ENCODE measurements at places on chromosomes 5 and 9. TPM values are rescaled to one million over a fixed set of nuclear protein-coding genes. Genes with fewer than 3 reads are reported as not detected.

GHR gene
- total RNA-seq = 0.54 TPM

NUTM2G gene
- not detected for total RNA-seq

CCDC180 gene
- 5.9 TPM for total RNA-seq

TSPAN17 gene
- 19.6 TPM for total RNA-seq

LRRC26 gene
- 3.0 TPM for total RNA-seq

ELOVL7 gene
- total RNA-seq = 16.4 TPM

ERCC6L2 gene
- 46.1 TPM for total RNA-seq

SLC25A25 gene
- 16.5 TPM for total RNA-seq

MAN2A1 gene
- total RNA-seq = 57.3 TPM

ZNF883 gene
- not detected for total RNA-seq

GPR150 gene
- total RNA-seq = 0.21 TPM

IFNE gene
- total RNA-seq = 0.34 TPM

FREM1 gene
- 0.50 TPM for total RNA-seq

SEMA6A gene
- total RNA-seq = 26.3 TPM

CCDC152 gene
- total RNA-seq = not detected

GPR151 gene
- not detected for total RNA-seq

PCA3 gene
- total RNA-seq = not detected

PCDHA1 gene
- 0.07 TPM for total RNA-seq

CARTPT gene
- not detected for total RNA-seq

BTNL3 gene
- 0.14 TPM for total RNA-seq

CLIC3 gene
- total RNA-seq = 4.5 TPM

CDKN2A gene
- total RNA-seq = 46.6 TPM

GCNT4 gene
- 3.0 TPM for total RNA-seq

IFNA21 gene
- total RNA-seq = not detected

UNC5A gene
- 0.14 TPM for total RNA-seq

F2RL2 gene
- total RNA-seq = not detected

ORM1 gene
- 27.5 TPM for total RNA-seq

TMEM252 gene
- total RNA-seq = not detected

ZNF354C gene
- not detected for total RNA-seq

ST8SIA4 gene
- 0.61 TPM for total RNA-seq

ETF1 gene
- total RNA-seq = 179 TPM

TSTD2 gene
- total RNA-seq = 21.4 TPM

SLC25A2 gene
- total RNA-seq = 0.67 TPM

ACSL6 gene
- total RNA-seq = 0.19 TPM

RGS7BP gene
- total RNA-seq = not detected

FCN2 gene
- total RNA-seq = not detected

DNAJC18 gene
- 12.5 TPM for total RNA-seq

KCNV2 gene
- total RNA-seq = not detected

SLC6A3 gene
- total RNA-seq = not detected

ECM2 gene
- total RNA-seq = not detected

PCDHA12 gene
- not detected for total RNA-seq

GRM6 gene
- total RNA-seq = not detected

ACTBL2 gene
- total RNA-seq = not detected

PCSK5 gene
- total RNA-seq = 13.0 TPM

PCDHB4 gene
- total RNA-seq = not detected

OR1K1 gene
- not detected for total RNA-seq

CDH10 gene
- not detected for total RNA-seq

CAVIN4 gene
- 1.5 TPM for total RNA-seq

PGM5 gene
- total RNA-seq = 4.2 TPM
